ENCODE measurements at places on chromosomes 7 and 10.
A peak's percentile ranks its signal among the peaks of the same experiment; 100 is the strongest.

DNA sequence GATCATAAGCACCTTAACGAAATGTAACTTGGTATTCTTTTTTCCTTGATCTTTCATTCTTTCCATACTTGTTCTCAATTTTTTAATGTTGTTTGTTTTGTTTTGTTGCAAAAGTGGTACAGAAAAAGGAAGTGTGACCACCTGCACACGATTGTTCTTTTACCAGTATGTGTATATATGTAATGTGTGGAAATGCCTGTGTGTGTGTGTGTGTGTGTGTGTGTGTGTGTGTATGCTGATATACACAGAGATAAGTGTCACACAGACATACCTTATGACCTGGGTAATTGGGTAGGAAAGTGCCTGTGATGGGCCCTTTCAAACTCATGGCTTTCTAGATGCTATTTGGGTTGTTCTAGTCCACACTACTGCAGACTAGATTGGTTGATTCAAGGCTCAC, 14.0 kb downstream of the INHBA start:
- no peak for DNase-seq

DNA sequence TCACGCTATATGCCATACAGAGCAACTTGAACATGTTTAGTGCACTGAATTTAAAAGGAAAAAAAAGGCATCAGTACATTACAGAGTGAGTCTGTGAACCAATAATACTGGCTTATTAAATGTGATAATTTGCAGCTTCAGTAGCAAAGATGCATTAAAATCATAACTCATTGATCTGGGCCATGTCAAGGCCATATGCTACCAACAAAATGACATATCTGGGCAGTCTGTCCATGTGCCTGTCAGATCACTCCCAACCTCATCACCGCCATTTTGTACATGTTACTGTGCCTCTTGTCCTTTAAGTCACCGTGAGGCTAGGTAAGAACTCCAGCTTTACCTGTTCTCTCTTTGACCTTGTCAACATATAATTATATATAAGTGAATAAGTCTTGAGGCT, 307.4 kb upstream of the LRGUK start:
- no peak for DNase-seq

GRCh38 chr10:7343040-7343439, 67.8 kb downstream of the SFMBT2 start:
- DNase-seq, result no peak

DNA sequence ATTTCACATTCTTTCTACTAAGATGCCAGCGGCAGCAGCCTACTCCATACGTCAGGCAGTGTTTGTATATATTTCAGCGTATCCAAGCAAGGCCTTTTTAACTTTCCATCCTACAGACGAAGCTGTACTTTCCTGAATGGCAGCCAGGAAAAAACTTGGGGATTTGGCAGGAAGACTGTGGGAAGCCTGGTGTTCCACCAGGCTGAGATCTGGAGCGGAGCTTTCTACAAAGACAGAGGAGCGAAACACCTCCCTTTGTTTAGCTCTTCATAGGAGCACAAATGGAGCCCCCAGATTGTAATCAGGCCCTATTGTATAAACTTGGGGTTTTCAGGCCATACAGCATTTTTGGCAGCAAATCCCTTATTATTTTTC, 143.8 kb downstream of the TES start:
- DNase-seq, result no peak

GRCh38 chr10:131125511-131126225, 185.9 kb downstream of the TCERG1L start:
- DNase-seq, result no peak

GRCh38 chr10:102069071-102069470, 3.9 kb downstream of the HPS6 start:
- no peak for DNase-seq

GRCh38 chr10:7260412-7260900, 150.4 kb downstream of the SFMBT2 start:
- peak; percentile 55 for DNase-seq

GRCh38 chr7:79093421-79093820, 360.0 kb downstream of the MAGI2 start:
- no peak for DNase-seq
